ENCODE measurements at places on chromosomes 4 and X. TPM values are rescaled to one million over a fixed set of nuclear protein-coding genes. Genes with fewer than 3 reads are reported as not detected.

The CNKSR2 gene
- total RNA-seq, result not detected

The NPY1R gene
- 4.4 TPM for total RNA-seq

The CT47C1 gene
- not detected for total RNA-seq

The AFM gene
- not detected for total RNA-seq

The ATP2B3 gene
- total RNA-seq, result not detected

GRCh38 chr4:71772592-71772991, 11.3 kb downstream of the GC start:
- no peak for DNase-seq

GRCh38 chr4:1795299-1796195, 2.5 kb downstream of the FGFR3 start:
- no peak for DNase-seq

GRCh38 chrX:121333942-121334341, 286.5 kb downstream of the GLUD2 start:
- no peak for DNase-seq

DNA sequence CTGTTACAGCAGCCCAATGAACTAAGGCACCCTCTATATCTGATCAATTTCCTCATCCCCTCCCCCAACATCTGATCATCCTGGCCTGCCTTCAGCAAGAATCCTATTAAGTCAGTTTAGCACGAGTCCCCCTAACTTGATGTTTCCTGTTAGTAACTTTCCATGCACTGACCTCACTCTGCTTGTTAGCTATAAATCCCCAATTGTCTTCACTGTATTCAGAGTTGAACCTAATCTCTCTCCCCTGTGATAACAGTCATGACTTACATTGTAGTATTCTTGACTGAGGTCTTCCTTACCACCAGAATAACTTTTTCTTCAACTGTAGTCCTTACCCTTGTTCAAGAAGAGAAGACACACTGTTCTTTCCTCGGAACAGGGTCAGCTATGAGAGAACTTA, 8.5 kb downstream of the ANXA5 start:
- no peak for DNase-seq

- DNase-seq, result no peak
Observed at GRCh38 chr4:15898902-15899301, 39.6 kb downstream of the FGFBP1 start.

DNA sequence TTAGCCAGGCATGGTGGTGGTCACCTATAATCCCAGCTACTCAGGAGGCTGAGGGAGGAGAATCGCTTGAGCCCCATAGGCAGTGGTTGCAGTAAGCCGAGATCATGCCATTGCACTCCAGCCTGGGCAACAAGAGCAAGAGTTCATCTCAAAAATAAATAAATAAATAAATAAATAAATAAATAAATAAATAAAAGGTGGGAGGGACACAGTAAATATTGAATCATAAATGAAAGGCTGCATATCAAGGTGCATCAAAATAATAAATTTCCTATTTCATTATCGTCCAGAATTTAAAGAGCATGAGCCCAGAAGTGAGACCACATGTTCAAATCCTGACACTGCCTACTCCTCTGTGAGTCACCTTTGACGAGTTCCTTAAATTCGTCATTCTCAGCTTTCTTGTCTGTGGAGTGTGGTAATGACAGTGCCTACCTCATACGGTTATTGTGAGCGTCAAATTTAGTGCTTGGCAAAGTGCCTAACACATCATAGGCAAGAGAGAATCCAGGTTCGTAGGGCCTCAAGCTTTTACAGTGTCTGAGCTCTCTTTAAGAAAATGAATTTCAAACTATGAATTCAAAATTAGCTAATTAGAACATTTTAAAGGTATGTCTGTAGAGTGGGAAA, 49.9 kb downstream of the IL15 start:
- no peak for DNase-seq

DNA sequence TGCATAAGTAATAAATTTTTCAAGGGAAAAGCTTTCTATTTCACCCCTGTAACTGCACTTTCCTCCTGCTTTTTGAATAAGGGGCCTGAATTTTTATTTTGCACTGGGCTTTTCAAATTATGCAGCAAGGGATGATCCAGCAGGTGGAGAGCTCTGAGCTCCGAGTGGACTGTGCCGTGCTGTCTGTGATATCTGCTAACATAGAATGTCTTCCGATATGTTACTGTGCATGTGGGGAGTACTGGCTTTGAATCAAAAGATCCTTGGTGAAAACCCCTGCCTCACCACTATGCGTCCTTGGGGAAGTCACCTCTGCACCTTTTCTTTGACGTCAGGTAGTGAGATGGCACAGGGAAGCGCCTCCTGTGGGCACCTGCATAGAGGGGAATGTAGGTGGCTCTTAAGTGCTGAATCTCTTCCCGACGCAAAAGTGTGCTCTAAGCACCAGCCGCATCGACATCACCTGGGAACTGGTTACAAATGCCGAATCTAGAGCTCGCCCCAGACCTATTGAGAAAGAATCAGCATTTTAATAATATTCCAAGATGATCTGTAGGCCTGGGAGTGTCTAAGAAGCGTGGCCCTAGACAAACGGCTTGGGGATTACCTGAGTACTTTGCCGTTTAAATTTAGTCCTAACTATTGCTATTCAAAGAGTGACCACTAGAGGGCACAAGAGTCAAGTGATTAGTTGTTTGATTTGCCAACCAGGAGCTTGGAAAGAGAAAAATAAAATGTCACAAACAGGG, 19.2 kb upstream of the WFS1 start:
- no peak for DNase-seq

GRCh38 chr4:86554646-86555045, 39.5 kb upstream of the PTPN13 start:
- no peak for DNase-seq

DNA sequence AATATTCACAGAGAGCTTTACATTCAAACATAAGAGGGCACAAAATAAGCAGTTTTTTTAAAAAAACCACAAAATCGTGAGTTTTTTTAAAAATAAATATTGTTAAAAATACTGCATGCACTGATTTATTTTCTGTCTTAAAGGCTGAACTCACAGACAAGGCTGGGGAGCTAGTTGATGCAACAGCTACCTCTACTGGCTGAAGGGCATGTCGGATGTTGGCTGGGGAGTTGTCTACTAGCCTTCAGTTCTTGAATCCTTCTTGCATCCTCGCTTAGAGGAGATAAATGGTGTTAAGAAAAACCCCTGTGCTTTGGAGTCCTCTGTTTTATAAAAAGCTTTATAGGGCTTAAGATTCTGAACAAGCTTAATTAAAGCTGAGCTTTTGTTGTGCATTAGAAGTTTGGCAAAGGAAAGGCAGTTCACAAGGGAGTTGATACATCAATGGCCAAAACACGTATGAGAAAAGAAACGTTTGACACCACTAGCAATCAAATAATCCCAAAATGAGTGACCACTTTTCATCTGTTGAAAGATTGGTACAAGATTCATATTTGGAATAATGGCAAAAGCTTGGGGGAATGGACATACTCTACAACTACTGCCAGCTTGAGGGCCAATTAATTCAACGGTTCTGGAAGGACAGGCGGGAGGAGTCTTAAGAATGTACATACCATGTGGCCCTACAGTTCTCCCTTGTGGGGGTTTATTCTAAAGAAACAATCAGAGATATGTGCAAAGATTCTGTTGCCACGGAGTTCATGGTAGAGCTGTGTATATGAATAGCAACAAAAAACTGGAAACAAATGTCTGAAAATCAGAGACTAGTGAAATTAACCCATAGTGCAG, 94.7 kb downstream of the SEL1L3 start:
- DNase-seq, result peak; percentile 65

- no peak for DNase-seq
Observed at GRCh38 chr4:4412641-4413372, 25.9 kb downstream of the NSG1 start.

DNA sequence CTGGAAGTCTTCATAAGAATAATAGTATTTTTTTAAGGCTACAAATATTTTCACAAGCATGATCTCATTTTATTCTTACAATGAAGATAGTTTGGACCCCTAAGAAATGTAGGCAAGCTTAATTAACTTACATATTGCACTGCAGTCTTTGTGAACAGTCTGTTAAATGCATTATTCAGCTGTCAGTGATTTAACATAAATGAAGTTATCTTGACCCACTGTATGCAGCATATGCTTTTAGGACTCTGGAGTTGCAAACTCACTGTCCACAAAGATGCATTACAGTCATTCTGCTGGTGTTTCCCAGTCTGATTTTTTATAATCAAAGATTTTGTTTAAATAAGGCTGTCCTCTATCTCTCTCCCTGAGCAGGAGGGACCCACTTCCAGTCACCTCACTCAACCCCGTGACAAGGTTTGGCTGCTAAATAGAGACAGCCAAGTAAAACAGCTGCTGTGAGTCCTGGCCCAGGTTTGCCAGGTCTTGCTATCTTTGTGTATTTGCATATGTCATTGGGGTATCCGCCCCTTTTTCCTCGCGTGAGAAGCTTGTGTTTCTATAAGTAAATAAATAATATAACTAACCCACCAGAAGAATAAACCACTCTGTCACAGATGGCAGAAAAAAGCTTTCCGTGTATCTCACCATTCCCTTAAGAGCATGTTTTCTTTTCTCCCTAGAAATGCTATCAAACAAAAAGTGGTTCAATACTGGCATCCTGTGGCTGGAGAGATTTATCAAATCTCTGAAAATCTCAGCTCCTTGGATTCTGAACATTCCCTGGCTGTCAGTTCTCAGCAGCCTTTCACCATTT, 67.0 kb downstream of the SLC7A11 start:
- DNase-seq, result no peak
